ENCODE measurements at places on chromosomes 16 and 17.

DNA sequence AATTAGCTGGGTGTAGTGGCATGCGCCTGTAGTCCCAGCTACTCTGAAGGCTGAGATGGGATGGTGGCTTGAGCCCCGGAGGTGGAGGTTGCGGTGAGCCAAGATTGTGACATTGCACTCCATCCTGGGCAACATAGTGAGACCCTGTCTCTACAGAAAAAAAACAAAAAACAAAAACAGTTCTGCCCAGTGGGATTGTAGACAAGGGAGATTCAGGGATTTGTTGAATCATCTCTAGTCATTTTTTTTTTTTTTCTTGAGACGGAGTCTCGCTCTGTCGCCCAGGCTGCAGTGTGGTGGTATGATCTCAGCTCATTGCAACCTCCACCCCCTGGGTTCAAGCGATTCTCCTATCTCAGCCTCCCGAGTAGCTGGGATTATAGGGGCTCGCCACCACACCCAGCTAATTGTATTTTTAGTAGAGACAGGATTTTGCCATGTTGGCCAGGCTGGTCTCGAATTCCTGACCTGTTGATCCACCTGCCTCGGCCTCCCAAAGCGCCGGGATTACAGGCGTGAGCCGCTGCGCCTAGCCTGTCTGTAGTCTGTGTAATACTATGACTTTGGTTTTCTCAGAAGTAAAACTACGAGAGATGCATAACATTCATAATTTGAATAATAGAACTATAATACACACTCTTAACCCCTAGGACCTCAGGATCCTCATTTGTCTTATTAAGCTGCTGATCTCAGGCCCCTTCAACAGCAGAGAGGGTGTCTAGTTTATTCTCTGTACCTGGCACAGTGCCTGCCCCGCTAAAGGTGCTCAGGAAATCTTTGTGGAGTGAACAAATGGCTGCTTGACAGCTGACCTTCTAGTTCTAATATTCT lies 1.4 kb downstream of the TEN1 start:
- peak; percentile 28 for DNase-seq

DNA sequence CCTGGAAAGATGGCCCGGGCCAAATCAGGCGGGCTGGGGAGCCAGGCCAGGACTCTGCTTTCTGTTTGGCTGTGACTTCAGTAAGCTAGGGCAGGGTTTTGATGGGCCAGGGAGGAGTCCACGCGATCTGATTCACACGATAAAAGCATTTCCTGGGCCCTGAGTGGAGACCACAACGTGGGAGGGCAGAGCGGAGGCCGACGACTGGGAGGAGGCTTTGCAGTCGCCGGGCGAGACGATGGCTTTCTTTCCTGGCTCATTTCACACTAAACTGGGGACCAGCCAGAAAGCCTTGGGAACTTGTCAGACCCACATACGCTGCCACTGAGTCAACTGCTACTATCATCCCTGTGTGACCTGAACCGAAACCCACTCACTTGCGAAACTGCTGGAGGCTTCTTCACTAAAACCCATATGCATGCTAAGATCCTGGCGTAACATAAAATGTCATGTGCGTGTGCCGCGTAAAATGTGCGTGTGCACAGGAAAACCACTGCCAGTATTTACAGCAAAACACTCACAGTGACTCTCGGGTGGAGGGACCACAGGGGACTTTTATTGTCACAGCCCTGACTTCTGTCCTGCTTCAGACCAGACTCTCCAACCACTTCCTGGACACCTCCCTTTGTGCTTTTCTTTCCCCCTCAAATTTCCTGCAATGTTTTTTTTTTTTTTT lies 14.2 kb upstream of the RHBDF2 start:
- DNase-seq: peak; percentile 91

- DNase-seq: no peak
These were observed 24.1 kb upstream of the SPNS3 start for GRCh38 chr17:4409659-4410058.

GRCh38 chr16:50742576-50743200 lies 802 bp downstream of the CYLD start:
- DNase-seq: peak; percentile 69

GRCh38 chr16:31916056-31916488 lies 42.5 kb downstream of the ZNF267 start:
- no peak for DNase-seq

- peak; percentile 97 for DNase-seq
These were observed 1.5 kb upstream of the SRCAP start for GRCh38 chr16:30697264-30698138.

- DNase-seq: no peak
These were observed 38.9 kb downstream of the PEMT start for GRCh38 chr17:17552351-17553216.

- peak; percentile 54 for DNase-seq
These were observed 235.8 kb downstream of the MAP2K4 start for GRCh38 chr17:12256380-12256995.

GRCh38 chr16:86025706-86026105 lies 126.7 kb downstream of the IRF8 start:
- DNase-seq: no peak

DNA sequence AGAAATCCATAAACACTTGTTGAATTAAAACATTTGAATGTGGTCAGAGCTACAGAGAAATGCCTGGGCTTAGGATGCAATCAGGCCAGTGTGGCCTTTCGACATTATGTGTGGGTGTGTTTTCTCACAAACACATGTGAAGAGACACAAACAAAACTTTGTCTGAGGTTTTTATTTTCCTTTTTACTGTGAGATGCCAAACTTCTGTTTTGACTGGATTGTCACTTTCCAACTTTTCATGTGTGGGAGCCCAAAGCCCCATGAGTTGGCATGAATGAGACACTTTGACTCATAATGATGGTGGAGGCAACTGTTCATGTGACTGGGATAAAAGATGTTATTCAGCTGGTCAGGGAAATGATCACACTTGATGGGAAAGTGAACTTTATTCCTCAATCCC lies 71.9 kb upstream of the GAS7 start:
- no peak for DNase-seq

DNA sequence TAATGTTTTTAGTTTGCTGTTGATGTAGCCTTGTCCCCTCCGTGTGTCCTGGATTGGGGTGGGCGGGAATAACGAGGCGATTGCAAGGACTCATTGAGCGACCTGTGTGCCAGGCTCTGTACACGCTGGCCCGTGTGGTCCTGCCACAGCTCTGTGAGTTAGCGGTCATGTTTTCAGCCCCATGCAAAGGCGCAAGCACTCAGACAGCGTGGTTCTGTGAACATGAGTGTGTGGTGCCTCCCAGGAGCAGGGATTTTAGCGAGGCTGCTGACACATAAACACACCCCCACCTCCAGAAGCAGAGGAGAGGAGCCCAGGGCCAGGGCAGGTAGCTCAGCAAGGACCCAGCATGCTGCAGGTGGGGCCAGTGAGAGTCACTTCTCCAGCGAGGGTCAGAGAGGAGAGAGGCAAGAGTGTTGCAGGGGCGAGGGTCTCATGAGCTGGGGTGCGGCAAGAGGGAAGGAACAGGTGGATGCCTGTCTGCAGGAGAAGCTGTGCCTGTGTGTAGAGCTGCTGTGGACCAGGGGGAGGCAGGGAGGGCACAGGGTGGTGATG lies 115.3 kb downstream of the OR1D5 start:
- DNase-seq: no peak

DNA sequence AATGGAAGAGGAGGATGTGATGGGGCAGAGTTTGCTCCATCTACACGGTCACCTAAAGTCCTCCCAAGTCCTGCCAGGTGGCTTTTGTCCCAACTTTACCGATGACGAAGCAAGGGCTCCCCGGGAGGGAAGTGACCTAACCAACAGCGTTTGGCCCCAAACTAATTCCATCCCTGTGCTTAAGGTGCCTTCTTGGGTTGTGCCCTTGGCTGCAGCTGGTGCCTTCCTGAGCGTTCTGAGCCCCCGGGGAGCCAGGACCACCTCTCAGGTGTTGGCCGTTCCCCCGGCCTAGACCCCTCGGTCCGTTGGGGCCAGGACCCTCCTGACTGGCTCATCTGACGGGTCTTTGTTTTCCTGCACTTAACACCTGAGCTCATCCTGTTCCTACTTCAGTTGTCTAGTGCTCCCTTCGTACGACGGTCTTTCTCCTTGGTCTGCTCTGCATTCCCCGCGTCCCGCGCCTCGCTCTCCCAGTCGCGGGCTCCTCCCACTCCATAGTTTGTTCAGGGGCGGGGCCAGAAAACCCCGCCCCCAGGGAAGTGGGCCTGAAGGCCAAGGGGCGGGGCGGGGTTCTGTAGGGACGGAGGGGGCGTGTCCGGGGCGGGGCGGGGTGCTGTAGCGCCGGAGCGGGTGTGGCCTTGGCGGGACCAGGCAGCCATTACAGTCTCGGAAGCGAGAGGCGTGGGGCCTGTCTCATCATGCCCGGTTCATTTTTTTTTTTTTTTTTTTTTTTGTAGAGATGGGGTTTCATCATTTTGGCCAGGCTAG lies 822 bp upstream of the ZSCAN10 start:
- DNase-seq: peak; percentile 93

GRCh38 chr16:60271025-60271771 lies 1537.1 kb upstream of the GOT2 start:
- no peak for DNase-seq

- peak; percentile 75 for DNase-seq
These were observed 3.5 kb upstream of the CDC6 start for GRCh38 chr17:40284085-40284713.

DNA sequence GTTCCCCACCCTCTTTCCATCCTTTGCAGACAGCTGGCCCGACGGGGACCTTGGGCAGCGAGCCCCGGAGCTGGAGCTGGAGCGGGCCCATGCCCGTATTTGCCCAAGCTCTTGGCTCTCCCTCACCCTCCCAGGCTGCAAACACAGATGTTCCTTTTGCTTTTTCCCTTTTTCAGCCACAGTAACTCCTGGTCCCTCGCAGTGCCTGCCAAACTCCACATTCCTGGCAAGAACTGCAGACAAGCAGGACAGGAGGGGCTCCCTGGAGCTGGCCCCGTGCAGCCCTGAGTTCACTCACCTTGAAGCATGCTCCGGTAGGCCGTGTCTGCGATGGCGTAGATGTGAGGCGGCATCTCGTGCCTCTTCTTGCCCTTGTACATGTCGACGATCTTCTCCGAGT lies 33.9 kb downstream of the MYH11 start:
- no peak for DNase-seq

DNA sequence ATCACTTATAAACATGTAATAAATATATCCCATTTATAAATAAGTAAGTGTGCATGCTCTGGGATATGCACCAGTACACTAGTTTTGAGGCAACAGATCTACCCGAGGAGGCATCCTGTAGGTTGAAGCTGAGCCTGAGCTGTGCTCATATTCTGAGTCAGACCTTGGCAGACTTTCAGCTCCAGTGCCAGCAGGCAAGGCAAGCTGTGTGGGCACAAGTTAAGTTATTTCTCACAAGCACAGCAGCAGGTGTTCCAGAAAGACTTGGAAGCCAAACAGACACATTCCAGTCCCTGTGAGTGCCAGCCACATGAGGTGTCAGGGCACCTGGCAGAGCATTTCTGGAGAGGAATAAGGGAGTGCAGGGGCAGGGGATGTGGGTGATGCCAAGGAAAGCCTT lies 1.3 kb upstream of the CLEC19A start:
- DNase-seq: peak; percentile 18

- no peak for DNase-seq
These were observed 16.7 kb downstream of the ARL2BP start for GRCh38 chr16:57261806-57262205.

DNA sequence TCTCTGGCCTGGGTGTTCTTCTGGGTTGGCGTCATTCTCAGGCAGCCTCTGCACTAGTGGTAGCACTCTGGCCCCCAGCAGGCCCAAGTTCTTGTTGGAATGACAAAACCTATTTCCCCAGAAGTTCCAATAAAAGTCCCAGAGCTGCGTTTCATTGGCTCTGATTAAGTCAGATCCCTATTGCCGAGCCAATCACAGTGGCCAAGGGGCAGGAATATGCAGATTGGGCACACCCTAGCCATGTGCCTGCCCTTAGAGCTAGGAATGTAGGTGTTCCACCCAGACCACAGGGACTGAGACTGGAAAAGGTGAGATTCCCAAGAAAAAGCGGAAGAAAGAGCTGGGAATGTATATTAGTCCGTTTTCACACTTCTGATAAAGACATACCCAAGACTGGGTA lies 44.9 kb upstream of the POLR3E start:
- no peak for DNase-seq

GRCh38 chr17:83204230-83204725 lies 124.9 kb downstream of the METRNL start:
- DNase-seq: no peak

DNA sequence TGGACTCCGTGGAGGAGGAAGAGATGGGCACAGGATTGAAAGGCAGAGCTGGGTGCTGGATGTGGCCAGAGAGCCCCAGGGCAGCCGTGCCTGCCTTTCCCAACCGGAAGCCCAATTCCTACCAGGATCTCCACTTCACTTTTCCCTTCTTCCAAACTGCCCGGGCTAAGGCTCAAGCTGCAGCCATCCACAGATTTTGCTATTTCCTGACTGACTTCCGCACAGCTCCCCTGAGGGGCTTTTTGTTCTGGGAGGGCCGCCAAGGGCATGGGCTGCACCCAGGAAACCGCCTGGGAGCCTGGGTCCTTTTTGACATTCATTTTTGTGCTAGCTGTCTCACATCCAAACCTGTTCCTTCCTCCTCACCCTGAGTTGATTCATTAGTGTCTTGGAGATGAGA lies 4.2 kb downstream of the SHISA6 start:
- no peak for DNase-seq

- DNase-seq: no peak
These were observed 83.2 kb upstream of the TOB1 start for GRCh38 chr17:50949128-50949988.

GRCh38 chr16:67428146-67428731 lies 2.7 kb upstream of the HSD11B2 start:
- peak; percentile 75 for DNase-seq

DNA sequence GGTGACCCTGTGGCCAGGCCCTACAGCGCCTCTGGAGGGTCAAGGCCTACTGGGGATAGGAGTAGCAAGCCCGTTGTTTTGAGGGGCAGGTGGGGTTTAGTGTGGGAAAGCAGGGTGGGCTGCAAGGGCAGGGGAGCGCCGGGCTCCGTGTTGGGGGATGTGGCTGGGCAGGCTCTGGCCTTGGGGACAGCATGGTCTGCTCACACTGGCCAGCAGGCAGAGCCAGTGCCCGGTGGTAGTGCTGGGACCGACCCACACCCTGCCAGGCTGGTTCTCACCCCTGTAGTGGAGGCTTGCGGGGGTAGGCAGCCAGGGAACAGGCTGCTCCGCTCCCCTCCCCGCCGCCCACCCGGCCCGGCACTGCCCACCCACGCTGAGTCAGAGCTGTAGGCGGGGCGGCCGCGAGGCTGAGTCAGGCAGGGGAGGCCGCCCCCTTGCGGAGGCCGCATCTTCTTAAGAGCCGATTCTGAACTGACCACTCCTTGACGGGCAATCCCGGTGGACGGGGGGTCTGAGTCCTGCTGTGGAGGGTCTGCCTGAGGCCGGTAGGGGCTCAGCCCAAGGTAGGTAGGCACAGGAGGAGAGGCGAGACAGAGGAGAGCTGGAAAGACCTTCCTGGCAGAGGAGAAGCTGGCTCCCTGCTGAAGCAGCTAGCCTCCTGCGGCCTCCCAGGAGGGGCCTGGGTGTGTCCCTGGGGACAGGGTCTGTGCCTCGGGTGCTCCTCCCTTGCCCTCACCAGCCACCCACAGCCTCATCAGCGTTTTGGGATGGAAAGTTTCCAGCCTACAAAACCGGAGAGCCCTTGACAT lies 62.4 kb downstream of the BAIAP2 start:
- DNase-seq: peak; percentile 93
